Tibial artery (tissue), 4 donors: ENCODE measurements at places on chromosomes 3 and 15.

GRCh38 chr15:60854858-60855564 is 374.1 kb downstream of the RORA start:
- no peak for DNase-seq
- no peak overlapping the region for H3K4me3 ChIP-seq
- H3K4me1 ChIP-seq = no peaks in the 10 kb centered on the region
- H3K27ac ChIP-seq = no peak overlapping the region
- H3K36me3 ChIP-seq = no peaks in the 10 kb centered on the region

DNA sequence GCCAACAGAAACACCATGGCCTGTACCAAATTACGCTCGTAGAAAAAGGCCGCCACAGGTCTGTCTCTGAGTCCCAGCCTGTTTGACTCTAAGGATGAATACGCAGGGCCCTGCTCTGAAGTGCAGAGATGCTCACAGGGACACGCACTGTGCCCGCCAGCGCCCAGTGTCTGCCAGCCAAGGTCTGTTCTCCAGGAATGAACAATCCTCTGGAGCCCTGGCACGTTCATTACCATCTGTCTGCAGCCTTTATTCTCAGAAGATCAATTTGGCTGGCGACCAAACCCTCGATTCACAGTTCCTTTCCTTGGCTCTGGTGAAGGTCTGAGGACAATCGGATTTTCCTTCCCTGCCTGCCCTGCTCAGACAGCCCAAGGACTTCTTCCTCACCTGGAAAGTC is 66.3 kb downstream of the NIPA2 start:
- no peak for DNase-seq
- no peaks in the 10 kb centered on the region for H3K27me3 ChIP-seq
- no peaks in the 10 kb centered on the region for H3K4me1 ChIP-seq
- peaks cover 53% of the 10 kb centered on the region for H3K36me3 ChIP-seq
- H3K4me3 ChIP-seq = no peak overlapping the region

GRCh38 chr15:73308305-73308704 is 60.5 kb downstream of the HCN4 start:
- DNase-seq = no peak
- H3K4me1 ChIP-seq = no peaks in the 10 kb centered on the region
- no peak overlapping the region for H3K27ac ChIP-seq
- H3K36me3 ChIP-seq = peaks cover 13% of the 10 kb centered on the region

GRCh38 chr3:191412759-191413158 is 48.2 kb upstream of the PYDC2 start:
- H3K36me3 ChIP-seq = no peaks in the 10 kb centered on the region
- DNase-seq = no peak
- no peaks in the 10 kb centered on the region for H3K27me3 ChIP-seq
- no peak overlapping the region for H3K27ac ChIP-seq

DNA sequence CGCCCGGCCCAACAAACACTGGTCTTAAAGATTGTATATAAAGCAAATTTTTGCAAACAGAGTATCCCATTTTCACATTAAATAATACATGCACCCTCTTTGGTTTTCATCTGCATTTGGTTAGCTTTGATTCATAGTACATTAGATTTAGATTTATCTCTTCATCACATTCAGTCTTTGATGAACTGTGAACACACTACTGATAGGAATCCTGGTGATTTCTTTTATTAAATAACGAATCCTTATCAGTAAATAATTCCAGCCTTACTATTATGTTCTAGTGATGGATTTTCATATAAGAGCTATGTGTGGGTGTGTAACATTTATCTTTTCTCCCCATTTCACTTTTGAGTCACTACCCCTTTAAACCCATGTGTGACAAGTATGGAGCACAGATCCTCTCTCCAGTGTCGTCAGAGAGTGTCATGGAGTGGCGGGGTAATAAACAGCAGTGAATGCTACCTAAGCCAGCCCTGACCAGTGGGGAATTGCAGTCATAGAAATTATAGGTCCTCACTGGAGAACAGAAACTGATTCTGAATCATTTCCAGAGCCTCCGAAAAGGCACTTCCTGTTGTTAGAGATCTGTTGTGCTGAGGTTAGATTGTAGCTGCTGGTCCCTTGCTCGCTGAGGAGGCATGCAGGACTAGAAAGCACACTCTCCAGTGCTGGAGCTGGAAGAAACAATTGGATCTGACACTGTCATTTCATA is 22.0 kb downstream of the SLC7A14 start:
- no peak for DNase-seq
- H3K4me1 ChIP-seq = no peaks in the 10 kb centered on the region
- H3K27ac ChIP-seq = no peak overlapping the region
- H3K4me3 ChIP-seq = no peak overlapping the region
- H3K36me3 ChIP-seq = no peaks in the 10 kb centered on the region
- H3K27me3 ChIP-seq = no peaks in the 10 kb centered on the region

DNA sequence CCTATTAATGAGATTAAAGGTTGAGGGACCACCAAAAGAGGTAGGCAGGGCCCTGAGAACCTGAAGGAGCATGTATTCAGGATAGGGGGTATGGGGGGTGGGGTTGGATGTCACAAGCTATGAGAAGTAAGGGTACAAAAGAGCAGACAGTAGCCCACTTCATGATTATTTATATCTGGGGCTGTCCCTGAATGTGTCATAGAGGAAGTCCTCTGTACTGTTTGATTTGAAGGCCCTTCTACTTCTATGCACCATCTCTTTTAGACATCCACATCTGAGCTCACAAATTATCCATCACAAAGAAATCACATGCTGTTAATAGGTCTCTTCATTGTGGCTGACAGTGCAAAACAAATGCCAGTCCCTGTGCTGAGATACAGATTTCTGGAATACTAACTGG is 68.6 kb downstream of the FHIT start:
- H3K4me3 ChIP-seq = no peak overlapping the region
- H3K27ac ChIP-seq = no peak overlapping the region
- H3K4me1 ChIP-seq = no peaks in the 10 kb centered on the region
- H3K36me3 ChIP-seq = no peaks in the 10 kb centered on the region
- no peaks in the 10 kb centered on the region for H3K27me3 ChIP-seq

GRCh38 chr3:160474416-160474838 is 24.8 kb upstream of the TRIM59 start:
- no peak overlapping the region for H3K27ac ChIP-seq
- H3K4me1 ChIP-seq = no peaks in the 10 kb centered on the region
- peaks cover 4% of the 10 kb centered on the region for H3K27me3 ChIP-seq
- no peak for DNase-seq
- H3K36me3 ChIP-seq = no peaks in the 10 kb centered on the region

GRCh38 chr3:53806182-53807116 is 39.8 kb downstream of the CHDH start:
- H3K27ac ChIP-seq = no peak overlapping the region
- DNase-seq = peak; percentile 53
- peaks cover 13% of the 10 kb centered on the region for H3K4me1 ChIP-seq
- no peaks in the 10 kb centered on the region for H3K27me3 ChIP-seq
- no peak overlapping the region for H3K4me3 ChIP-seq

GRCh38 chr3:17972476-17972875 is 230.0 kb upstream of the TBC1D5 start:
- no peak for DNase-seq
- no peaks in the 10 kb centered on the region for H3K4me1 ChIP-seq
- no peaks in the 10 kb centered on the region for H3K36me3 ChIP-seq
